ENCODE measurements at places on chromosomes 12 and 14.

DNA sequence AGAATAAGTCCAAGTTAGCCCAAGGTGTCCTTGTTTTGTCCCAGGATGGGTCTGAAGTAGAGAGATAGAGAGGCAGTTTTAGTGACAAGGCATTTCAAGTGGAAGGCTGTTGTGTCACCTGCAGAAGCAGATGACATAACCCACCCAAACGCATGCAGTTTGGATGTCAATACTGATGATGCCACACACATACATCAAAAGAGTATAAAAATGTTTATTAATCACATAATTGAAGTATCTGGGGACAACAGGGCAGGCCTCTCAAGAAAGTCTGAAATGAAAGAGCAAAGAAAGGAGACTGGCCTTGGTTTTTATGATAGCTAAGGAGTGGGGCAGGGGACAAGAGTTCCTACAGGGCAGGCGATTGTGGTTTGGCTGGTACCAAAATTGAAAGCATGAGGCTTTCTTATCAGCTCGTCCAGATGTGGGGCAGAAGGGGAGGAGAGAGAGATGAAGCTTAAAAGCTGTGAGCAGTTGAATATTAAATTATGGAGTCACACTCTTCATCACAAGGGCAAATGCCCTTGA, 78.4 kb upstream of the TSPAN8 start:
- no peak for DNase-seq

GRCh38 chr14:68814539-68815297, 21.9 kb upstream of the ZFP36L1 start:
- DNase-seq = no peak

DNA sequence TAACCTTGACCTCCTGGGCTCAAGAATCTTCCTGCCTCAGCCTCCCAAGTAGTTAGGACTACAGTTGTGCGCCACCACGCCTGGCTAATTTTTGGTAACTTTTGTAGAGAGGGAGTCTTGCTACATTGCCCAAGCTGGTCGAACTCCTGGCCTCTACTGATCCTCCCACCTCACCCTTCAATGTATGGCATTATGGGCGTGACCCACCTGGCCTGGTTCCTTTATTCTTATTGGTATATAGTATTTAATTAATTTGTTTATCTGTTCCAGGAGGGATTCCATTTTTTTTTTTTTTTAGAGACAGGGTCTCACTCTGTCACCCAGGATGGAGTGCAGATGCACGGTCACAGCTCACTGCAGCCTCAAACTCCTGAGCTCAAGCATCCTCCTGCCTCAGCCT, 40.9 kb upstream of the EAPP start:
- no peak for DNase-seq

DNA sequence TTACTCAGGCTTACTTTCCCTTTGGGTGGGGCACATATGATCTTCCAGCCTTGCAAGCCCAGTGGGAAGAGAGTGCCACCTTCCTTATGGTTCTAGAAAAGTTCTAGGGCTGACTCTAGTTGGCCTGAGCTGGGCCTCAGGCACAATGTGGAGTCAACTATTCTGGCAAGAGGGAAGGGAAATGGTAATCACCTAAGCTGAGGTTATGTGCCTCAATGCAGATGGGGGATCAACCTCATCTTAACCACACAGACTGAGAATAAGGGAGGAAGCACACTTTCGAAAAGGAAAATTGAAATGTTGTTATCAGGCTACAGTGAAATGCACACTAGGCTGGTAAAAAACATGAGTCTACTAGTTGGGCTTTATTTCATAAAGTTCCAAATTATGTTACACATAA, 77.5 kb upstream of the RMST start:
- no peak for DNase-seq

GRCh38 chr12:15001733-15002382, 29.0 kb downstream of the PDE6H start:
- DNase-seq = no peak

- DNase-seq = peak; percentile 35
Observed at GRCh38 chr12:57242691-57243454, 8.1 kb downstream of the STAC3 start.

All from activated naive CD8-positive, alpha-beta T cell treated with anti-CD3 and anti-CD28 coated beads, Interleukin-2, amount 50 U/mL, for 16 hours (primary cell).